Right cardiac atrium (tissue), 5 donors: ENCODE measurements at places on chromosomes 3 and 15. TPM values are rescaled to one million over a fixed set of nuclear protein-coding genes. Genes with fewer than 3 reads are reported as not detected.

The ERC2 gene
- total RNA-seq, result 9.2 TPM

- DNase-seq, result no peak
These were observed 13.2 kb downstream of the MEGF11 start for GRCh38 chr15:66240240-66240794.

The TMEM87A gene
- total RNA-seq, result 33.6 TPM

- DNase-seq, result no peak
These were observed 26.5 kb upstream of the MINDY4B start for GRCh38 chr3:150931745-150932144.

DNA sequence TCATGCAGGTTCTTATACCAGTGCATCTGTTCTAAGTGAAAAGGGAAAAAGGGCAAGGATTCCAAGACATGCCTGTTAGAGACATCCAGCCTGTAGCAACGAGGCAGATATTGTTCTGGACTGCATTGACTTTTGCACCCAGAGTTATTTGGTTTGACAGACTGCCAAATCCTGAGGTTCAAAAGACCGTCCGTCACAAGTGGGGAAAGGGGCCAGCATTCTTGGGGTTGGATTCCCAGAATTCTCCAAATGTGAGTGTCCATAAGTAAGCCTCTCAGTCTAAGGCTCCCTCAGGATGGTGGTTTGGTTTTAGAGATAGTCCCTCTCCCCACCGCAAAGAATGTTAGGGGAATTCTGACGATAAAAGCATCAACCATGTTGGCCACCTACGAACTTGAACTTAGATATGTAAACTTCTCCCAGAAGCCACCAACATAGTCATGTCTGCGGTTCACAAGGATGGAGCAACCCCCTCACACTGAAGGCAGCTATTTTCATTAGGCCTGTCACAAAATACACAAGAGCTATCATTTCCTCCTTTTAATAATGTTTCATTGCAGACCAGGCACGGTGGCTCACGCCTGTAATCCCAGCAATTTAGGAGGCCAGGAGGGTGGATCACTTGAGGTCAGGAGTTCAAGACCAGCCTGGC is 13.6 kb upstream of the LACTB start:
- DNase-seq, result no peak

DNA sequence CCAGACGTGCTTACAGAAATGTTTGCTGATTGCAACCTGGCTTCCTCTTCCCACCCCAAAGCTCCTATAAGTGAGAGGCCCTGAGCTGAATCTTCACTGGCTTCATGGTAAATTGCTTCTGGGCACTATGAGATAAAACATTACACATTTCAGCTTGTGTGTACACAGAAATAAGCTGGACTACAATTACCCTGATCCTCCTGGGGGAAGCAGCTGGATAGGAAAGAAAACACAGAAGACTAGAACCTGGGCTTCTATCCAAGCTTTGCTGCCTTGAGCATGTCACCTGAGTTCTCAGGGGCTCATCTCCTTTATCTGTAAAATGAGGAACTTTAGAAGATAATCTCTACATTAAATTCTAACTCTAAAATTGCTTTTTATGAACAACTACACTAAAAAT is 40.3 kb downstream of the THBS1 start:
- no peak for DNase-seq
